ENCODE measurements at places on chromosomes 3 and 15.
A peak's percentile ranks its signal among the peaks of the same experiment; 100 is the strongest.

DNA sequence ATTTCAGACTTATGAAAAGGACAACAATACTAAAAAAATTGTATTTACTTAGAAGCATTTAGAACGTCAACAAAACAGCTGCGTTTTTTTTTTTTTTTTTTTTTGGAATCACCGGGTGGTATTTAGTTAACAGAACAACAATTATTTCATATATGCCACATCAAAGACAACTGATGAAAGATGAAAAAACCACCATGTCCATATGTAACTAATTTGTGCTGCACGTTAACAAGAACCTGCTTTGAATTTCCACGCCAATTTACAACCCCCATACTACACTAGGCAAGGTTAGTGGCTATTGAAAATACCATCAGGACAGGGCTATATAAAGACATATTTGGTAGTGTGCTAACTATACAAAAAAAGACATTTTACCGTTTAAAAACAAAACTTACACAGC, 189.3 kb upstream of the ROBO1 start:
- DNase-seq, result no peak

DNA sequence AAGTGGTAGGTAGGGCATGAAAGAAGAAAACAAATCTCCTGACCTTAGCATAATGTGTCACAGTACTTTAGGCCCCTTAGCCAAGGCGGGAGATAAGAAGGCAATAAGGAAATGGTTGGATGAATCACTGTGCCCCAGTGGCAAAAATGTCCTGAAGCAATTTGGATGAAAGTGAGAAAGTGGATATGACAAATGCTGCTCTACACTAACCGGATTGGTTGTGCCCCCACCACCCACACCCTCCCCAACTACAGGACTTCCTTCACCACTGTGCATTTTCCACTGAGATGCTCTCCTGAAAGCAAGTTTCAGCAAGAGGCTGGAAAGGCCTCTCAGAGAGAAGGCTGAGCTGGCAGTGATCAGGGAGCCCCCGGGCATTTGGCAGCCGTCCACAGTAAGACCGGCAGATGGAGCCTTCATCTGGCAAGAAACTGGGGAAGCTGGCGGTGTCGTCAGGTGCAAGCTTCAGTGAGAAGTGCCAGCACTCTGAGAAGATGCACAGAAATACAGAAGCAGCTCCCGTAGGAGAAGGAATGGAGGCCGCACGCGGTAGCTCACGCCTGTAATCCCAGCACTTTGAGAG, 63.8 kb downstream of the ATP1B3 start:
- peak; percentile 68 for DNase-seq

DNA sequence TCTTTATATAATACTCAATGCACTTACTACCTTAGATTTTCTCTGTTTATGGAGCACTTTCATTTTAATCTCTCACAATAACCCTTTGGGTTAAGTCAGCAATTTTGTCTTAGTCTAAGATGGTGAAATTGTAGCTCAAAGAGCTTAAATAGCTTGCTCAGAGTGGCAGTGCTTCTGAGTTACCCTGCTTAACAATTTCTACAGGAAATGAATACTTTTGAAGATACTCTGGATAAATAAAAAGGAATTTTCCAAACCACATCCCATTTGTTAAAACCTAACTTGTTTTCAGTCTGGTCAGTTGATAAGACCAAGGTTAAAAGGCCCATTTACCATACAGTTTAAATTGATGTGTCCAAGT, 37.2 kb downstream of the HMG20A start:
- no peak for DNase-seq

- no peak for DNase-seq
Measured at GRCh38 chr3:111325160-111325718, 216.8 kb upstream of the CD96 start.

DNA sequence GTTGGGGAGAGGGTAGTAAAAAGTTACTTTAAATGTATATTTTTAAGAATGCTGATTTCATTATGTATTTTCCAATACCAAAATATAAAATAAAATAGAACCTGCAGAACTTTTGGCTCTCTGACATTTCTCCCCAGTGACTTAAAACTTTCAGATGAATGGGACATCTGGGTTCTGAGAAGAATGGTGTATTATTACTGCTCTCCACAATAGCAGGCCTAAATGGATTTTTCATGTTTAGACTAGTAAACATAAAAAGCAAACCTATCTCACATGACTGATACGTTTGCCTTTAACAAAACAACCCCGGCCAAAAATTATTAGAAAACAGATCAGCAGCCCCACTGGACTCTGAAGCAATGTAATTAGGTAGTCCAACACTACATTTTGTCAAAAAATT, 73.8 kb downstream of the FHIT start:
- no peak for DNase-seq

- no peak for DNase-seq
Measured at GRCh38 chr3:105885256-105885655, 16.4 kb upstream of the CBLB start.

GRCh38 chr3:194439881-194440550, 41.0 kb upstream of the GP5 start:
- DNase-seq, result no peak

GRCh38 chr15:101126618-101127505, 125.0 kb downstream of the CHSY1 start:
- DNase-seq, result peak; percentile 16

- DNase-seq, result no peak
Measured at GRCh38 chr3:159252274-159252673, 450.4 kb downstream of the MFSD1 start.

DNA sequence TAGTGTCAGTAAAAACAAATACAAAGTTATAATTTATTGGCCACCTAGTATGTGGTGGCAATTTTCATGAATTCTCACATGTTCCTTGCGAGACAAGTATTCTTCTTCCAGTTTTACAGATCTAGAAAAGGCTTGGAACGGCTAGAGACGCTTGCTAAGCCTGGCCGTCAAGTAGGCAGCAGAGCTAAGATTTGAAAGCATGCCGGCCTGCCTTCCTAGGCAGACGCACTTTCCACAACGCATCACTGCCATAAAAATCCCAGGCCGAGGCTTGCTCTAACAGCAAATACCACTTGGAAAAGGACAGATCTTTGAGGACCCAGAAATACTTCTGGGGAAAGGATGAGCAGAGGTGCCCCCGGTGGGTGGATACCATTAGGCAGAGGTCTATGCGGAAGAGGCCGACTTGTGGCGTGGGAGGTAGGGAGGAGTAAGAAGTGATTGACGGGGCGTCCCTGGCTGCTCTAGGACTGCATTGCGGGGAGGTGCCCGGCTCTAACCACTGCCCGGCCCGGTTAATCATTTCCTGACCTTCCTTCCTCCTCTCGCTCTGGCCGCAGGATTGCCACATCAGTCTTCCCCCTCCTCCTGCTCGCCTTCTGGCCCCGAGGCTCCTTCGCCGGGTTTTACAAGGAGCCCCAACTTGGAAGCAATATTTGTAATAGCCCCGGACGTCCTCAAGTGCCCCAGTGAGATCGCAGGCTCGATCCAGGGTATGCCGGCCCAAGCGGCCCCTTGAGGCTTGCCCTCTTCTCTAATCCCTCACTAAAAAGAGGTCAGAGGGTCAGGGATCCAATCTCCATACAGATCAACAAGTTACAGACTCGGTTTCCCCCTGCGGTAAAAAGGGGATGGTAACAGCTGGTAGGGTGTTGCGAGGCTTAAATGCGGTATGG, 1.3 kb upstream of the USP3 start:
- DNase-seq, result peak; percentile 97

- no peak for DNase-seq
Measured at GRCh38 chr3:138019281-138020069, 9.5 kb downstream of the CLDN18 start.

DNA sequence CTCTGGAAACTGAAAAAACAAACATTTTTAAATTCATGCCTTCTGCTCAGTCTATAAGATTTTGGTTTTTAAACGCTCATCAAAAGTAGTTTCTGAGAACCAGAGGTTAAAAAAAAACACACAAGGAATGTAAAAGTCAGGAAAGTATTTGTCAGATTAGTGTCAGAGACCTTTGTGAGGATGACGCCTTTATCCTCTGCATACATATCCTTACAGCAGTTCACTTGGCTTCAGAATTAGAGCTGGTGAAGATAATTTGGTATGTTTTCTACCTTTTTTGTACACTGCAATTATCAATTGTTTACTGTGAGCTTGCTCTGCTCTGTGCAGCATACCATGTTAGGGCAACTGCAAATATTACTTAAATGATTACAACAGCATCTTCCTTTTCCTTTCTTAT, 8.3 kb downstream of the PRTG start:
- DNase-seq, result no peak

- no peak for DNase-seq
Measured at GRCh38 chr3:45477041-45477725, 88.8 kb downstream of the LARS2 start.

- DNase-seq, result no peak
Measured at GRCh38 chr3:58466899-58467563, 24.9 kb upstream of the KCTD6 start.

DNA sequence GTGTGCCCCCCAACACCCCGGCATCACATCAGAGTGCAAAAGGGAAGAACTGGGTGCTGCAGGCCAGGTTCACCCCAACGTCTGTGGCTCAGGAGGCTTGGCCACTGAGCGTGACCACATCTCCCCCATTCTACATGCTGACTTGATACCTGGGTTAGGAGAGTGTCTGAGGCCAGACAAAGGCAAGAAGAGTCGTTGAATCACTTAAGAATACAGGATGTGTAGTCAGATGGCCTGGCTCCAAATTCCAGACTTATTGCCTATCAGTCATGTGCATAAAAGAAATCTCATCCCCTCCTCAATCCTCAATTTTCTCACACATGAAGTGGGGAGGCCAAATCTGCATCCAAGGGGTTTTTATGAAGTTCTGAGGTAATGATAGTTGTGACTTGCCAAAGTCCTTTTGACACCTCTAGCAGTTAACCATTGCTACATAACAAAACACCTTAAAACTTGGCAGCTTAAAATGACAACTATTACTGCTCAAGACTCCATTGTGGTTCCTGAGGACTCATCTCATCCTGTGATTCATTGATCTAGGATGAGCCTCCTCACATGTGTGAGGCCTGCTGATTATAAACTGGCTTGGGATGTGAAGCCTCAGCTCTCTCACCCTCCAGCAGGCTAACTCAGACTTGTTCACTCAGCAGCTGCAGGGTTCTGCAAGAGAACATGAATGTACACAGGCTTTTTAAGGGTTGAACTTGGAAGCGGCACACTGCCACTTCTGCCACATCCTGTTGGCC, 138.8 kb upstream of the TLE3 start:
- peak; percentile 55 for DNase-seq

DNA sequence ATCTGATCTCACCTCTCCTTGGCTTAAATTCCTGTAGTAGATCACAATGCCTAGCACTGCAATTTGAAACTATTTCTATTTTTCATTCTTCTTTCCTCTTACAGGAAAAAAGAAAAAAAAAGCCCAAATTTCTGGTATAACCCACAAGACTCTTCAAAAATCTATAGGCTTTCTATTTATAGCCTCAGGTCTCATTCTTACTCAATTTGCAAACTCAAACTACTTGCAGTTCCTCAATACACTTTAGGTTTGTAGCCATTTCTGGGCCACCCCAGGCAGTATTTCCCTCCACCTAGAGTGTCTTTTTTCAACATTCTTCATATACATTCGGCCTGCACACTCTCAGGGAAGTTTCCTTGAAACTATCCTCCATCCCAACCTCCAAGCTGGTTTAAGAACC, 169.0 kb downstream of the TBC1D5 start:
- DNase-seq, result no peak

DNA sequence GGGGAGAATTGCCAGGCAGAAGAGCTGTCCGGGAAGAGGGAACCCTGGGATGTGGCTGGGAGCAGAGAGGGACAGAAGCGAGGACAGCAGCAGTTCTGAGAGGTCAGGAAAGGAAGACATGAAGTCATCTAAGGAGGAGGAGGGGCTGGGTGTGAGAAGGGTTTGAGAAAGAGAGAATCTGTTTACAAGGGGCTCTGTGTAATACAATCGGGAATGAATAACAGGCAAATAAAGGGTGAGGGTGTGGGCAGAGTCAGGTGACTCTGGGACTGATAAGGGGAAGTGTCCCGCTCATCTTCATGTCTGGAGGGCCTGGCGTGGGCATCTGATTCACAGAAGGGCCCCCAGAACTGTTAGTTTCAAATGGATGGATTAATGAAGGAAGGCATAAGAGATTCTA, 191.3 kb downstream of the XXYLT1 start:
- DNase-seq, result no peak

DNA sequence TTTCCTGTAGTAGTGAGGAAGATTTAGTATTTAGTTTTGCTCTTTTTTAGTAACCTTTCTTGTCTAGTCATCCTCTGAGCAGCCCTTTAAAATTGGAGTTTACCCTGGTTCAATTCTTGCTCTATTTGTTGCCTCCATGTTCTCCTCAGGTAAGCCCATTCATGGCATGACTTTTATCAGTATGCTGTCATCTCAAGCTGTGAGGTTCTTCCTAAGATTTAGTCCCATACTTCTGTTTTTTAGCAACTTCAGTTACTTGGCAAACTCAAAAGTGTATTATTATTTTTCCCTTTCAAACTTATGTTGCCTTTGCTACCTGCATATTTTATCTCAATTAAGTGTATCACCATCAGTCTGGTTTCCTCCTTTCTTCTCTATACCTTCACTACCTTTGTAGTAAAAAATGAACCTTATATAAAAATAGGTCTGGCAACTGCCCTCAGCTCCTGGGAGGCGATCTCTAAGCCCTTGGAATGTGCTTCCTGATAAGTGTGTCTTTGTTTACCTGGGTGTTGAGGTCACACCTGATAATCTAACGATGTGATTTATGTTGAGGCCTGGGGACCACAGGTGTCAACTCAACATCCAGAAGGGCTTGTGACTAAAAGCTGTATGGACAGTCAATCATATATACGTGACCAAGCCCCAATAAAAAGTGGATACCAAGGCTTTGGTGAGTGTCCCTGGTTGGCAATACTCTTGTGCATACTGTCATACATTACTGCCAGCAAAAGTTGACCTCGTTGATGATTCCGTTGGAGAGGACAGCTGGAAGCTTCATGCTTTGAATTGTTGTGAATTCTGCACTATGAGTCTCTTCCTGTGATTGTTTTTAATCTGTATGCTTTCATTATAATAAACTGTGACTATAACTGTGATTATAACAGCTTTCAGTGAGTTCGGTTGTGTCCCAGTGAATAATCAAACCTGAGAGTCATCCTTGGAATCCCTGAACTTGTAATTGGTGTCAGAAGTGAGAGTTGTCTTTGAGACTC, 3.9 kb downstream of the NSUN3 start:
- DNase-seq, result no peak

DNA sequence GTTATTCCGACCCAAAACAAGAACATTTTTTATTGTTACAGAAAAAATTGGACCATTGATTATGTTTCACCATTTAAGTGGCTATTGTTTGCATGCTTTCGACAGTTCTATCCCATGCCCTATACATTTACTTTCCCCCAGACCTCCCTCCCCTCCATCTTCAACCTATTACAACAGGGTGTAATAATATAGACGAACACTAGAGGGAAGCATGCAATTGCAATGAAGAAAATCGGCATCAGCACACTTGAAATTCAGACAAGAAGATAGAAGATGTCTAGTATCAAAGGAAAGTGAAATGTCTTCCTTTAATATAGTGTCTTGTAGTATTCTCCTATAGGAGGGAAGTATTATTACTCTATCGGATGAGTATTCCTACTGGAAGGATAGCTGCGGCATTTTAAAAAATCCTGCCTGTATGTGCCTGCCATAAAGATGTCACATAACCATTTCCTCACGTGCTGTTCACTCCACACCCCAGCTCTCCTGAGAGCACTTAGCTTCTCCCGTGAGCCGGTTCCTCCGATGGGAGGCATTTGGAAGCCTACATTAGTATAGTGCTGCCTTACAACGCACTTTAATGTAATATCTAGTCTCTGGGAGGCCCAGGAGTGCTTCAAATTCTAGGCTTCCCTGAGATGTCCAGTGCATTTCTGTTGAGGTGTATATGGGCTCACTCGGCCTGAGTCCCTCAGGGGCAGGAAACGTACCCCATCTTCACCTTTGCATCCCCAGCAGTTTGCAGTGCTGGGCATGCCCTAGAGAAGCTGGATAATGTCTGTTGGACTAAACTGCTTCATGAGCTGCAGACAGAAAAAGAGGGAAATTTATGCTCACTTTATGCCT, 17.8 kb upstream of the ERICH6 start:
- peak; percentile 67 for DNase-seq

All from RCC 7860 (cell line).